Ureter (tissue), 1 donor: ENCODE measurements at places on chromosomes 5 and 9.

DNA sequence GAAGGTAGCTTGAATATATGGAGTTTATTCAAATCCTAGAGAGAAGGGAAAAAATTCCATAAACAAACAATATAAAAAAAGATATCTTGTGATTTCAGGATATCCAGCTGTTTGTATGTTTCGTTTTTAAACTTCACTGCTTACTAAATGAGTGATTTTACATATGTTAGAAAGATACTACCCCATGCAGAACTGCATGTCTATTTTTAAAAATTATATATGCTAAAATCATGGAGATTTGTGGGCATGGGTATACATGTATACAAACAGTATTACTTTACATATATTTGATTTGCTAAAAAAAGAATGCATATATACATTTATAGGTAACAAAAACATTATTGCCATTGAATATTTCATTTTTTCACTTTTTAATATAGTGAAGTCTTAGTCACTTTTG, 178.3 kb downstream of the KDM4C start:
- DNase-seq = no peak

DNA sequence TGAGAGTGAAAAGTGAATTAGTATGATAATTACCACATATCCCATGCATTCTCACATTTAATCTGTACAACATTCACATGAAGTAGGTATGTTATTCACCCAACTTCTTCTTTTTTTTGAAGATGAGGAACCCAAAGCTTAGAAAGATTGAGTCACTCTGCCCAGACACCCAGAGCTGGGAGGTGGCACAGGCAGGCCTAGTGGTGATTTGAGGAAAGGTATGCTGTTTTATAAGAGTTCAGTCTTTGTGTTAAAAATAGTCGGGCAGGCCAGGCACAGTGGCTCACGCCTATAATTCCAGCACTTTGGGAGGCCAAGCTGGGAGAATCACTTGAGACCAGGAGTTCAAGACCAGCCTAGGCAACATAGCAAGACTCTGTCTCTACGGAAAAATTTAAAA, 285.3 kb downstream of the NR3C1 start:
- DNase-seq = no peak

- DNase-seq = no peak
These were observed 9.7 kb downstream of the RGMB start for GRCh38 chr5:98783051-98783649.

- DNase-seq = peak; percentile 76
These were observed 44.3 kb upstream of the SARDH start for GRCh38 chr9:133782157-133783130.

DNA sequence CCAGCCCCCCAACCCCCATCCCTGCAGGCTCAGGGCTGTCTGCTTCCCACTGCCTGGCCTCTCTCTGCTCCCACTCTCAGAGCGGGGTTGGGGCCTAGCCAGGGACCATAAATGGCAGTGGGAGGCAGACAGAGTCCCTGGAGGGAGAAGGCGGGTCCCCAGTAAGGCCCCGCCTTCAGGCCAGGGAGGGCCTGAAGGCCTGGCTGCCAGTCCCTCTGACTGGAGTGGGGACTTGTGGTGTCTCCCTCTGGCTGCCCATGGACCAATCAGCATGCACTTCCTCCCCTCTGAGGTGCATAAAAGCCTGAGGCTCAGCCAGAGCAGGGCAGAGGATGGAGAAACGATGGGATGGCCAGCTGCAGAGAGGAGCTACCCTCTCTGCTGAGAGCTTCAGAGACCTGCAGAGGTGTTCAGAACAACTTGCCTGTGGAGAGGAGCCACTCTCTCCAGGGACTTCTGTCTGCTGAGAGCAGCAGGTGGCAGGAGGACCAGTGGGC, 2.7 kb upstream of the BTNL9 start:
- DNase-seq = no peak

- peak; percentile 7 for DNase-seq
These were observed 182.2 kb downstream of the AUH start for GRCh38 chr9:91179237-91180138.

- no peak for DNase-seq
These were observed 607.9 kb upstream of the TLE4 start for GRCh38 chr9:78963911-78964310.

GRCh38 chr5:93378073-93378472, 202.9 kb downstream of the NR2F1-AS1 start:
- no peak for DNase-seq

DNA sequence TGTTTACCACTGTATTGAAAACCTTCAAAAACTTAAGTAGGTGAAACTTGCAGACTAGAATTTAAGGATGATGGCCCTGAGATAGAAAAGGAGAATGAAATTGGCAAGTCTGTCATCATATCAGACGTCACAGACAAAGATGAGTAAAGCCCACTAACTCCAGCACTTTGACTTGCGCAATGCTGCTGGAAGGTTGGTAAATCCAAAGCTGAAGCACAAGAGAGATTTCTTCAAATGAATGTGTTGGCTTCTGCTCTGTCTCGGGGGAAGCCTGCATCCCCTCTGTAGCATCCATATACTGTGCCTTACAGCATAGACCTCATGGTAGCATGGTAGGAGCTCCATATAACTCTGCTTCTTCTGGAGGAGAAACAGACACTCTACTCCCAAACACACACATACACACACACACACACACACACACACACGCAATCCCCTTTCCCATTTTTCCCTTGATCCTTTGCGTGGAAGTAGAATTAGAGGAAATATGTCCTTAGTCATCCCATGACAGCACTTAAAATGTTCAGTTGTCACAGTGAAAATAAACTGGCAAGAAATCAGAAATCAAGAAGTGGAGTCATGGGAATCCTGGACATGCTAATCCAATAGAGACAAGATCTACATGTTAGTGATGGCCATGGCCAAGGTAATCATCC, 241.5 kb downstream of the NR3C1 start:
- no peak for DNase-seq

- DNase-seq = no peak
These were observed 292.5 kb downstream of the PARP8 start for GRCh38 chr5:50958852-50959457.

DNA sequence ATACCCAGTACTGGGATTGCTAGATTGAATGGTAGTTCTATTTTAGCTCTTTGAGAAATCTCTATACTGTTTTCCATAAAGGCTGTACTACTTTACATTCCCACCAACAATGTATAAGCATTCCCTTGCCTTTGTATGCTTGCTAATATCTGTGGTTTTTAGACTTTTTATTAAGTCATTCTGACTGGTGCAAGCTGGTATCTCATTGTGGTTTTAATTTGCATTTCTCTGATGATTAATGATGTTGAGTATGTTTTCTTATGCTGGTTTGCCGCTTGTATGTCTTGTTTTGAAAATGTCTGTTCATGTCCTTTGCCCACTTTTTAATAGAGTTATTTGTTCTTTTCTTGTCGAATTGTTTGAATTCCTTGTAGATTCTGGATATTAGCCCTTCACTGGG, 512.7 kb upstream of the PAPPA start:
- DNase-seq = no peak

DNA sequence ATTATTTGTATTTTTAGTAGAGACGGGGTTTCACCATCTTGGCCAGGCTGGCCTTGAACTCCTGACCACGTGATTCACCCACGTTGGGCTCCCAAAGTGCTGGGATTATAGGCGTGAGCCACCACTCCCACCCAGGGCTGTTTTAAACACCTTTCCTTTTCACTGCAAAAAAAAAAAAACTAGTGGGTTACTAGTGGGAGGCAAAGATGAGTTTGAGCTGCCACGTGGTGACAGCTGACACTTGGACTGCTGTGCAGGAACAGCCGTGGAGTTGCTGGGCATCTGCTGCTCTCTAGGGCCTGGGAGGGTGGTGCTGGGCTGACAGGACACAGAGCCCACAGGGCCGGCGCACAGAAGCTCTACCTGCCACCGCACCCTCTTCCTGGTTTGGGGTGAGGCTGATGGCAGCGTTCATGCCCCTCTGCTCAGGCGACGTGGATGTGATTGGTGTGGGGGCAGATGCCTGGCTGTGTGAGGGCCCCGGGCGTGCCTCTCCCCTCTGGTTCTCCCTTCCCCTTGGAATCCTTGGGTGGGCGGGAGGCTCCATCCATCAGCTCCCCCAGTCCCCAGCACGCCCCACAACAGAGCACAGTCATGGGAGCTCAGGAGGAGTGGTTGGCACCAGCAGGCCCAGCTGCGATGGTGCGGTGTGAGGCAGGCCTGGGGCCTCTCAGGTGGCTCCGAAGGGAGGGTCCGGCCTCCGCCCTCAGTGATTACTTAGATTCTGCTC, 16.9 kb downstream of the RABL6 start:
- no peak for DNase-seq

GRCh38 chr9:113137196-113138168, 13.3 kb upstream of the SLC31A2 start:
- no peak for DNase-seq

- DNase-seq = no peak
These were observed 70.2 kb upstream of the PLEKHG4B start for GRCh38 chr5:21654-22233.

GRCh38 chr9:90162819-90163218, 479.8 kb downstream of the DIRAS2 start:
- DNase-seq = no peak

- no peak for DNase-seq
These were observed 101.3 kb downstream of the NUDT12 start for GRCh38 chr5:103461243-103461642.

DNA sequence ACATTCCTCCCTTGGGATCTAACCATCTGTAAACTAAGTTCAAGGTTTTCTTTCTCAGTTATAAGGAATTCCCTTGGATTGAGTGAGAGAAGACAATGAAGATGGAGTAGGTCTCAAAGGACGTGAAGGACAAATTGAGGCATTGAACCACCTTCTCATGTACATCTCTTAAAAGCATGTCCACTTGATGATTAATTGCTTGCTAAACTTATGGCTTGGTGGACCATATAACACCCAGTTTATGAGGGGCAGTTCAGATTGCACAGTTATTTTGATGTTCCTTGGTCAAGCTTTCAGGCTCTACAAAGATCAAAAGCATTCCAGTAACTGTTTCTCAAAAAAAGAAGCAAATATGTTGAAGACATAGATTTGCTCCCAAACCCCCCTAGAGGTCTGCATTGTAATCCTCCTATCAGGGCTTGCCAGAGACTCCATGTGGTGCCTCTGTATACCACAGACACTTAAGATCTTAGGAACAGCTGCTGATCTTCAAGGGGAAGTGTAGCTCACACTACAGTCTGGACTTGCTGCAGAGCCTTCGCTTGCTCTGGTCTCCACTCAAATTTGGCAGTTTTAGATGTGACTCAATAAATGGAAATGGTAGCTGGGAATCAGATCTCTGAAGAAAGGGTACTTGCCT, 56.9 kb upstream of the ALDH1A1 start:
- no peak for DNase-seq

- DNase-seq = no peak
These were observed 41.1 kb downstream of the NFX1 start for GRCh38 chr9:33331377-33331891.

DNA sequence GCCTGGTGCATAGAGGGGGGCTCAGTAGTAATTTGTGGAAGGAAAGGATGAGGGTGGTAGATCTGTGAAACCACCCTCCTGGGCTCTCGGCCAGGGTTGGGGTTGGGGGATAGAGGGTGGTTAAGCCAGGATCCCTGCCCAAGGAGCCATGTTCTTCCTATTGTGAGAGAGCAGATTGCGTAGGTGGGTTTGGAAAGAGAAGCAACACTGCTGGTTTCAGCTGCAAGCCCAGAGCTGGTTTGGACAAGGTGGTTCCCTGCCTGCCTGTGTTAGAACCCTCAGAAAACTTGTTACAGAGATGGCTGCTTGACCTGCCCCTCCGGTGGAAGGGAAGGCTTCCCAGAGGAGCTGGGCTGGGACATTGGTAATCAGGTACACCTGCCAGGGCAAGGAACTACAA, 131.2 kb upstream of the HAND1 start:
- no peak for DNase-seq

DNA sequence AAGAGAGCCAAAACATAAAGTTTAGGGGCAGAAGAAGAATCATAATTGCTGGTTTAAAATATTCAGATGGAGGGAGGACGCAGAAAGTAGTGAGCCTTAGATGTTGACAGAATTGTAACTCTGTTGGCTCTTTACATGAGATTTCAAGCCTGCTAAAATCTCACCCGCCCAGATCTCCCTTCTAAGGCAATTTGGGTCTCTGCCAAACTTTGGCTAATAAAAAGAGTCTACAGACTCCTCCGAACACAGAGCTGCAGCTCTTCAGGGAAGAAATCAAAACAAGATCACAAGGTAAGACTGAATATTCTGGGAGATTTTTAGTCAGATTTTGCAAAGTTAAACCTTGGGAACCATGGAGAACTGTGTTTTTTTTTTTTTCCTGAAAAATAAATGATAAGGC, at the start of gene IL33:
IL33 (plus strand) TSS at position 246 of the 400 bp plus-strand sequence. CDS start 25,888 bp downstream, outside the sequence.
- peak; percentile 59 for DNase-seq

- no peak for DNase-seq
These were observed 13.7 kb upstream of the FOCAD start for GRCh38 chr9:20670395-20670794.

GRCh38 chr5:172945151-172945550, 14.1 kb upstream of the RPL26L1 start:
- DNase-seq = no peak

DNA sequence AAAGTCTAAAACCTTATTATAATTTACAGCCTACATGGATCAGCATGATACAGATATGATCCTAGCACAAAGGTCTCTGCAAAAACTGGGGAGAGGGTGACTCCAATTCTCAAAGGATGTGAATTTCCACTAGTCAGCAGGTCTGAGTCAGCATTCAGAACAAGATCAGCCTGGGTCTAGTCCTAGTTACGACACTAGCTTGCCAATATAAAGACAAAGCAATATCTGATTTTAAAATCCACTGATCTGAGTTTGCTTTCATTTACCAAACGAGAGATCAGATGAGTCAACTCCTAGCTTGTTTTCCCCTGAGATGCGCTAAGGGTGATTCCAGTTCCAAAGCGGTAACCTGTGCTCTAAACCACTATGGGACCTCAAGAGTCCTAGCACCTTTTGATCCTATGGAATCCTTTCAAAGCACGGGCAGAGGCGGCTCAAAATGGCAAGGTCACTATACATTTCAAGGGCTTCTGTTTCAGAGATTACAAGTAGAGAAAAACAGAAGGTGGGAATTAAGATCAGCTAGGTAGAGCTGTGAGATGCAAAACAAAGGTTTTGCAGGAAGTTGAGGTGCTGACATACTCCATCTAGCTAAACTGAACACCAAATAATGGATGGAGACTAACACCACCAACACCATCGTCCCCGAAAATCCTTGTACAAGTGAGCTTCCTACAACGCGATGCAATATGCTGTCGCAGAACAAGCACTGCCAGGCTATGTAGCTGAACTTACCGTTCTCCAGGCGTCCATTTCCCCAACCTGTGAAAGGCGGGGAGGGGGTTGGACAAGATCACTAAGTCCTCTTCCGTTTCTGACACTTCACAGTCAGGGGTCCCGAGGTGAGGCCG, 906 bp downstream of the SLC25A51 start:
- no peak for DNase-seq

- DNase-seq = peak; percentile 70
These were observed 16.0 kb downstream of the ZNF462 start for GRCh38 chr9:106878934-106879333.
